HCEC 1CT (cell line): ENCODE measurements at places on chromosomes 2 and 18.

- no peak for DNase-seq
Observed at GRCh38 chr2:239590276-239590675, 189.5 kb upstream of the HDAC4 start.

- DNase-seq = no peak
Observed at GRCh38 chr2:38386821-38387220, 9.7 kb upstream of the ATL2 start.

DNA sequence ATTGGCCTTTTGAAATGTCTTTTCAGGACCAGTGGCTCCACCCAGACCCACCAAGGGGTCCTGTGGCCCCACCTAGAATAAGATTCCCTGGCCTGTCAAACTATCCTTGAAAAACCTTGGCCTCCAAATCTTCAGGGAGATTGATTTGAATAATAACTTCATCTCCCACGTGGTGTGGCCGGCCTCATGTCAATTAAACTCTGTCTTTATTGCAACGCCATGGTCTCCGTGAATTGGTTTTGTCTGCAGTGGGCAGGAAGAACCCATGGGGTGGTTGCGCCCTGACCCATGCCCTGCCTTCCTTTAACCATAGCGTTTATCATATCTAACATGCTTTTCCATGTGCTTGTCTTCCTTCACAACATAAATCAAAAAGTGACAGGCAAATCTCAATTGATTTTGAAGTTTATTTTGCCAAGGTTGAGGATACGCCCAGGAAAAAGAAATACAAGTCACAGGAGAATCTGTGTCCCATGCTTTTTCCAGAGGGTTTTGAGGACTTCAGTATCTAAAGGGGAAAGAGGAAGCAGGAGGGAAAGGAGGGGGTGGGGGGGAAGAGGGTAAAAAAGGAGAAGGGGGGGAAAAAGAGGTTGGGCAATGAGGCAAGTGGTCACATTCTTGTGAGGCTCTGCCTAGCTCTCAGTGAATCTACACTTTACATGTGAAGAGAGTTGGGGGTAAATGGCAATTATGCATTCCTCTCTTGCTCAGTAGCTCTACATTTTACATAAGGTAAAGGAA, 66.5 kb upstream of the CABLES1 start:
- DNase-seq = no peak

DNA sequence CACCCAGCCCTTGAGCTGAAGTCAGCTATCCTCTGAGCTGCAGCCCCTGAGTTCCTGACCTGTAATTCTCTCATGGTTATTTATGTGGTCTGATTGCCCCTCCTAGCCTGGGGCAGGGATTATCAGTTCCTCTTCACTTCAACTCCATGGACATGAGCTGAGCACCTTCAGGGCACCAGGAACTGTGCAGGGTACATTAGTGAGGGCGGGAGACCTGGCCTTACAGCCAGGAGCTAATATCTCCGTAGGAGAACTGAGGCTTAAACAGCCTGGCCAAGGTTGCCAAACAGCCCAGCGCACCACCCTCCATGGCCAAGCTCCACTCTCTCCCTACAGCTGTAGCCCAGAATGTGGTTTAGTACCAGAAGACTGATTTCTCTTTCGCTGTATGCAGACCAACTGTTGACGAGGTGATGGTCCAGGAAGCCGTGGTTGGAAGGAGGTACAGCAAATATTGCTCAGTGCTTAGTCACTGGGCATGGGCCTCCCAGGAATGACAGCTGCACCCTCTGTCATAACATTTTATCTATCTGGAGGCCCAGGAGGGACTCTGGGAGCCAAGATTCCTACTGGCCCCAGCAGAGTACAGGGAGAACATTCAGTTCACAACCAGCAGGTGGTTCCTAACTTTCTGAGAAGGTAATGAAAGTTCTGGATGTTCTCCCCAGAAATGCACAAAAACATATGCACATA, 228.7 kb upstream of the SIX2 start:
- DNase-seq = peak; percentile 99

GRCh38 chr2:26562811-26563645, 78.1 kb downstream of the CIB4 start:
- DNase-seq = no peak

DNA sequence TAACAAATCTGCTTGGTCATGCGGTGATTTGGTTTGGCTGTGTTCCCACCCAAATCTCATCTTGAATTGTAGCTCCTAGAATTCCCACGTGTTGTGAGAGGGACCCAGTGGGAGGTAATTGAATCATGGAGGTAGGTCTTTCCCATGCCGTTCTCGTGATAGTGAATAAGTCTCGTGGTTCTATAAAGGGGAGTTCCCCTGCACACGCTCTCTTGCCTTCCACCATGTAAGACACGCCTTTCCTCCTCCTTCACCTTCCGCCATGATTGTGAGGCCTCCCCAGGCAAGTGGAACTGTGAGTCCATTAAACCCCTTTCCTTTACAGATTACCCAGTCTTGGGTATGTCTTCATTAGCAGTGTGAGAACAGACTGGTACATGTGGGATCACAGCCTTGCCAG, 36.7 kb downstream of the TRABD2A start:
- no peak for DNase-seq

- DNase-seq = no peak
Observed at GRCh38 chr2:20192781-20193180, 32.1 kb downstream of the SDC1 start.

- no peak for DNase-seq
Observed at GRCh38 chr2:43303889-43304288, 77.5 kb upstream of the ZFP36L2 start.

- DNase-seq = no peak
Observed at GRCh38 chr2:146632707-146633106, 1212.1 kb upstream of the ACVR2A start.

- no peak for DNase-seq
Observed at GRCh38 chr2:219626540-219626939, 890 bp upstream of the SLC4A3 start.

DNA sequence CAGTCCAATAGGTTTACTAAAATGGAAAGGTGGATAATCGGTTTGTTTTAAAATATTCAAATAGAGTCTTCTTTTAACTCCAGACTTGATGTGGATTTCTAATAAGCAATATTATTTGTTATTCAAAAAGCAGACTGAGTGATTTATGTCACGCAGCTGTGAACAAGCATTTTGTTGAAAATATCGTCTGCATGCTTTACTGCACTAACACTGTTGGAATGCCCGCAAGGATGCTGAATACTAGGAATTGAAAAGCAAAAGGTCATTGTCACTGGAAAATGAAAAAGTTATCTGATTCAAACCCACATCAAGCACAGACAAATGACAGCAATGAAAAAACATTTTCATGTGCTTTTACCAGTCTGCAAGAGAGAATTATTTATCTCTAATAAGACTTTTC, 31.1 kb downstream of the CHN1 start:
- no peak for DNase-seq

GRCh38 chr2:73284296-73285158, at the start of gene FBXO41:
FBXO41 (minus strand) TSS chr2:73284478; CDS start chr2:73269630, 14,848 bp downstream.
- peak; percentile 39 for DNase-seq

- no peak for DNase-seq
Observed at GRCh38 chr2:15840148-15840547, 100.2 kb upstream of the MYCN start.

DNA sequence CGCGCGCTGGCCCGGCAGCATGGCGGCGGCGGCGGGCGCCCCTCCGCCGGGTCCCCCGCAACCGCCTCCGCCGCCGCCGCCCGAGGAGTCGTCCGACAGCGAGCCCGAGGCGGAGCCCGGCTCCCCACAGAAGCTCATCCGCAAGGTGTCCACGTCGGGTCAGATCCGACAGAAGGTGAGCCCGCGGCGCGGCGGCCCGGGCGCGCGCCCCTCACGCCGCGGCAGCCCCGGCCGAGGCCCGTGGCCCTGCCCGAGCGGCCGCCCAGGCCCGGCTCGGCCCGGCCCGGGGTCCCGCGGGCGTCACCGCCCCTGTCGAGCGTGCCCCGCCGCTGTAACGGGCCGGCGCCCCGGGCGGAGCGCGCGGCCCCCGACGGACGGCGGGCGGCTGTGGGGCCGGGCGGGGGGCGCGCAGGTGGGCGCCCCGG, 218 bp downstream of the DGKD start:
- no peak for DNase-seq
